ENCODE measurements at places on chromosomes 16 and 17.
A peak's percentile ranks its signal among the peaks of the same experiment; 100 is the strongest.

GRCh38 chr16:66332634-66333610, 33.6 kb upstream of the CDH5 start:
- DNase-seq: no peak

GRCh38 chr17:78416791-78417530, 38.5 kb downstream of the PGS1 start:
- no peak for DNase-seq

DNA sequence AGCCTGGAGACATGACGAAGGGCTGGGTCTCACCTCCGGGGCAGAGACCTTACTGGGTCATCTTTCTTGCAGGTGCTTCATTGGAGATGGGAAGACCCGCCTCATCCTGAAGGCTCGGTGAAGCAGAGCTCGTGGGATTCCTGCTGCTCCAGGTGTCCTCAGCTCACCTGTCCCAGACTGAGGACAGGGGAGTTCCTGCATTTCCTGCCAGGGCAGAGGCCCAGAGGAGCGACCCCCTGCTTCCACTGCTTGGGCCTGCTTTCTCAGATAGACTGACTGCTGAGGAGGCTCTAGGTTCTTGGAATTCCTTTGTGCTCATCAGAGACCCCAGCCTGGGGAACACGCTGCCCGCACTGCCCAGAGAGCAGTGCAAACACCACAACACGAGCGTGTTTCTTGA, 11.6 kb downstream of the AQP8 start:
- no peak for DNase-seq

- DNase-seq: no peak
Measured at GRCh38 chr16:87176735-87177134, 140.5 kb downstream of the C16orf95 start.

GRCh38 chr16:31223044-31223443, 6.1 kb upstream of the PYDC1 start:
- no peak for DNase-seq

- peak; percentile 12 for DNase-seq
Measured at GRCh38 chr17:40532520-40533253, 31.3 kb upstream of the TNS4 start.

DNA sequence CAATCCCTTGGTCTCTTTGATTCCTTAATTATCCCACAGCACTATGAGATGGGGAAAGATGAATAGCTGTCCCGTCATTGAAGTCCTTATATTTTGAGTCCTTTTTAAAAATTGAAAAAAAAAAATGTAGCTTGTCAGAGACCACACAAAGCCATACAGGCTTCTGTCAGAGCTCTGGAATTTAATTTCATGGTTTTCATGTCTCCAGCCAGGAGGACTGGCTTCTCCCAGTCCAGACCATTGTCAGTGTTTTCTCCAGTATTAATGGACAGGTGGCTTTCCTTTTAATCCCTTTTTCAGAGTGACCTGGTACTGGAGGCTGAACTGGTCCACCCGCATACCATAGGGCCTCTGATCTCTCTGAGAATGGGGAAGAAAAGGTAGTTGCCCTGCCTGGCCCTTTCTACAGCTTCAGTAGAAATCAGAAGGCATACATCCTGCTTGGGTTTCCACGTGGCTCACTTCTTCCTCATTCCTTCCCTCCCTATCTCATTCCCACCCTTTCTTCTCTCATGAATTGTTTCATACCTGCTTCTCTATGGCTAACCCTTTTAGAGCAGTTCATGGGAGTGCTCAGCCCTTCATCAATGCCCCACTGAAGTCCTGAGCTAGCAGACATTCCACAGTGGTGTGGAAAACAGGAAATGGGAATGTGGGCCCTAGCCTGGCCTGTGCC, 29.1 kb downstream of the TRIM16 start:
- DNase-seq: no peak

DNA sequence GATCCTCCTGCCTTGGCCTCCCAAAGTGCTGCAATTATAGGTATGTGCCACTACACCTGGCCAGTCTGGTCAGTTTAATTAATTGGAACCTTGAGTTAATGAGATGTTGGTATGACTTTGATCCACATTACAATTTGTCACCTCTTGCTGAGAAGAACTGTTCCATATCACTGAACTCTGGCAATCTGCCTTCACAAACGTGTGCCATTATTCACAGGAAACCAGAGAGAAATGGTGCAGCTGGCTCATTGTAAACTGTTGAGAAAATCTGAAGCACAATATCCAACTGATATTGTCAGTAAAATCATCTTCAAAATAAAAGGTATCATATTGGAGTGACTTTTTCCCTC, 39.3 kb upstream of the YPEL2 start:
- no peak for DNase-seq

DNA sequence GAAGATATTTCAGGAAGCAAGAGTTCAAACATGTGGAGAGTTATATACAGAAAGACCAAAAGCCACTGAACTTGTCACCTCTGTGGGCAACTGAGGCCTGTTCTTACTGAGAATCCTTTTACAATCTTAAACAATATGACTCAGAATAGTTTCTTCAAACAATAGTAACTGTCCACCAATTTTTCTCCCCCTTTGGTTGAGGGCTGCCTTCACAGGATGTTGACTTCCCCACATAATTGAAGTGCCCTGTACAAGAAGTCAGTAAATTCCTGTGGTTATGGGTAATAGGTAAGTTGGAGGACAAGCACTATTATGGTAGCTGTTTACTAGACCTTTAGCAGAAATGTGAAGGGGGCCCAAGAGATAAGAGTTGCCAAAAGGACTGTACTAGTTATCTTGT, 215.8 kb downstream of the CDH8 start:
- DNase-seq: no peak

GRCh38 chr16:11402745-11403533, 57.7 kb downstream of the RMI2 start:
- DNase-seq: no peak

DNA sequence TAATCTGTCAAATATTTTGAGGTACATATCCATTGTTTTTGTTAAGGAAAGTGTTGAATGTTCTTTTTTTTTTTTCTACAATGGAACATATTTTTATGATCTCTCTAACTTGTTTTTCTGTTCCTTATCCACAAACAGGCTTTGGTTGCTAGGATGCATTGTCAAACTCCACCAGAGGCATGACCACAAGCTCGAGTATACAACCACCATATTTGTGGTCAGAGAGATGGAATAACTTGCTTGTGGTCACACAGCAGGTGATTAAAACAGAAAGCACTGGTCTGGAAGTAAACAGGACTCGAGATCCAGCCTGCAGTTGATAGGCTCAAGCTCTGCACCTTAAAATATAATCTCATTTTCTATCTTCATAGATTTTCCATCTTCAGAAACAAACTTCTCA, 105.8 kb upstream of the ADAMTS18 start:
- no peak for DNase-seq

DNA sequence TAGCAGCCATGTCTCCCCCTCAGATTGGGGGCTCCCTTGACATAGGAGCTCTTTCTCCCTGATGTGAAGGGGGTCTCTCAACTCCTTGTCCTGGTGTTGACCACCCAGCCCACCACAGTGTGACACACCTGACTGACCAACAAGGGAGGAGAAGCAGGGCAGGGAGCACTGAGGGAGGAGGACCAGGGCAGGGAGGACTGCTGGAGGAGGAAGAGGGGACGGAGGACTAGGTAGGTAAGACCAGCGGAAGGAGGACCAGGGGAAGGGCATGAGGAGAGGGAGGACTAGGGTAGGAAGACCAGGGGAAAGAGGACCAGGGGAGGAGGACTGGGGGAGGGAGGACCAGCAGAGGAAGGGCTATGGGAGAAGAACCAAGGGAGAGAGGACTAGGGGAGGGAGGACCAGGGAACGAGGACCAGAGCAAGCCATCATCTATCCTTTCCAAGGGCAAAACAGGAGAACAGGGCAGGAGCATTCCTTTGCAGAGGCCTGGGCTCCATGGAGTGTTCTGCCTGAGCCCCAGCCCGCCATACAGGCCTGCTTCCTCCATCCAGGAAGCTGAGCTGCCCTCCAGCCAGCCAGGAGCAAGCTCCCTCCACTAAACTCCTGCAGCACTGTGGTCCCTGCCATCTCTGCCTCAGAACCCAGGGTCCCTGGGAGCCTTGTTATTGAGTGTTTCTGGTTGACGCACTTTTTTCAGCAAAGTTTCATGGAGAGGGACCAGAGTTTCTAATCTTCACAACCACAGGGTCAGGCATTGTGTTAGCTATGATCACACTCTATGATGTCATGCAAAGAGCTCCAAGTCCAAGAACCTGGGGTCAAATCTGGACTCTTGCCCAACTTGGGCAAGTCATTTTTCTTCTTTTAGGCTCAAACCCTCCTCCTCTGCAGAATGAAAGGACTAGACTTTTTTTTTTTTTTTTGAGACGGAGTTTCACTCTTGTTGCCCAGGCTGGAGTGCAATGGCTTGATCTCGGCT, 15.4 kb upstream of the KRT17 start:
- DNase-seq: no peak

Measured in activated CD4-positive, alpha-beta memory T cell treated with anti-CD3 and anti-CD28 coated beads for 36 hours (primary cell).